Foreskin fibroblast (primary cell): ENCODE measurements at places on chromosomes 4 and X.
A peak's percentile ranks its signal among the peaks of the same experiment; 100 is the strongest.

- no peak for DNase-seq
Measured at GRCh38 chr4:6271206-6271605, 1.6 kb downstream of the WFS1 start.

DNA sequence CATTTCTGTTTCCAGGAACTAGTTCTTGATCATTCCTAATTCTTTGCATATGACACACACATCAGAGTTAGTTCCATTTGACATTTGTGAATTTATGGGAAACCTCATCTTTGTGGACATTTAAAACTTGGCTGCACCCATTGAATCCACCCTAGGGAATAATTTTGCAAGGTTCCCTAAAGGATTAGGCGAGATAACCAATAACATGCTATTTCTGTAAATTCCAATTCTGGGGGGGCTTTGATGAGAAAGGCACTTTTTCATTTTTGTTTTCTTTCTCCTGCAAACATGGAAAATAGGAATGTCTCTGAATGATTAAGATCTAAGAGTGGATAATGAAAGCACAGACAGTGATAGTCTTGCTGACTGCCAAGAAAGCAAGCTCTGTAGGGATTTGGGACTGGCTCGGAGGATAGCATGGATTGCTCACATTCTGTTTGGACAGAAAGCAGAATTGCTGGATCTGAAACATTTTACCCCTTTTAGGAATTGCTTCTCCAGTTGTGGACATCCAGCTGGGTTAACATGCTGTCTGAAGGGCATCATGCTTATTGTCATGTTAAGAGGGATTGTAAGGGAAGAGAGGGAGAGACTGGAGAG lies 145.1 kb downstream of the NHS start:
- no peak for DNase-seq

DNA sequence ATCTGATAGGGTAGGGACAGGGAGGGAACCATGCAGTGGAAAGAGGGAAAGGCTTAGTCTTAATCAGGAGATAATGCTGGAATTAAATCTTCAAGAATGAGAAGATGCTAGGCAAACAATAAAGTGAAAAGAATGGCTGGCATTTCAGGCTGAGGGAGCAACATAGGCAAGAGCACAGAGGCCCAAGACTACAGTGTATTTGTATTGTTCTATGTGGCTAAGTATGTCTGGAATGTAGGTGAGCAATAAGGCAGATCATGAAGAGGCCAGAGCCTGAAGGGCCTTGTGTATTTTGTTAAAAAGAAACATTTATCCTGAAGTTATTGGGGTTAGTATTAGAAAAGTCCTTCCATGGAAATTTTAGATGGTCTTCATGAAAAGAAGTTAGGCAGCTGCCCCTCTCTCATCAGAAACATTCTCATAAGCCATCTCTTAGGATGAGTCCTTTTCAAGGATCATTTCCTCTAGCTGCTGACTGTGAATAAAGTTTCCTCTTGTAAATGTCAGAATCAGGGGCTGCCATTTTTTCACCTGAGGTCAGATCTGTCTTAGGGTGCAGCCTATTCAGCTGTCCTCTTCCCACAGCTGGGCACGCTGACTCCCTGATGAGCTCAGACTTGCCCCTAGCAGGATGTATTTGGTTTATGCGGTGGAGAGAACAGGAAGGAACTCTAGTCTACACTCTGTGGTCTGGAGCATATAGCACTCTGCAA lies 46.3 kb downstream of the ATP10D start:
- DNase-seq: peak; percentile 70

GRCh38 chr4:140186651-140187315 lies 32.8 kb upstream of the MAML3 start:
- DNase-seq: peak; percentile 76

DNA sequence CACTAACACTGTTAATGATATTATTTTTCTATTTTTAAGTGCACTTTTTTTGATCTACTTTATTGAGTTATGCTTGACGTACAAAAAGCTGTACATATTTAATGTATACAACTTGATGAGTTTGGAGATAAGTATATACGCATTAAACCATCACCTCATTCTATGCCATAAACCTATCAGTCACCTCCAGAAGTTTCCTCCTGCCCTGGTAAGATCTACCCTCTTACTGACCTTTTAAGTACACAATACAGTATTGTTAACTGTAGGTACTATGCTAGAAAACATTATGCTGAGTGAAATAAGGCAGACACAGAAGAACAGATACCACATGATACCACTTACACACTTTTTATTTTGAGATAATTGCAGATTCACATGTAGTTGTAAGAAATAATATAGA lies 36.9 kb downstream of the INTS6L start:
- no peak for DNase-seq

DNA sequence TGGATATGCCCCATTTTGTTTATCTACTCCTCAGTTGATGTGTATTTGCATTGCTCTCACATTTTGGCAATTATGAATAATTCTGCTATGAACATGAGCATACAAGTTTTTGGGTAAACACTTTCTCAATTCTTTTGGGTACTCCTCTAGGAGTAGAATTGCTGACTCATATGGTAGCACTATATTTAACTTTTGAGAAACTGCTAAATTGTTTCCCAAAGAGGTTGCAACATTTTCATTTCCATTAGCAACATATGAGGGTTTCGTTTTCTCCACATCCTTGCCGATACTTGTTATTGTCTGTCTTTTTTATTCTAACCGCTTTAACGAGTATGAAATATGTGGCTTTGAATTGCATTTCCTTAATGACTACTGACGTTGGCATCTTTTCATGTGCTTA lies 185.4 kb downstream of the TSPAN5 start:
- no peak for DNase-seq

DNA sequence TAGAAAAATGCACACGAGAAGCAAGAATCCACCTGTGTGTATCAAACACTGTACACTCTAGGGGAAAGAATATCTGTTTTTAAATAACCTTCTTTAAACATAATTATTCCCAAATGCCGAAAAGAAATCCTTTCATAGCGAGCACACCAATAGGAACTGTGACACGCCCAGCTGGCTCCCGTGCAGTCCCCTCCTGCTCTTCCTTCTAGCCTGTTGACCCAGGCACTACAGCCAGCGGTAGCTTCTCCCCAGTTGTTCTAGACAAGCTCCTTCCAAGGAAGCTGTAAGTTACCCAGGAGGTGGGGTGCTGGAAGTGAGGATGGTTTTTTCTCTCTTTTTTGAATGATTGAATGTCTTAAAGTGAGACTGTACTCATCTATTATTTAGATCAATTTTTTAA lies 19.5 kb upstream of the NOCT start:
- DNase-seq: no peak

DNA sequence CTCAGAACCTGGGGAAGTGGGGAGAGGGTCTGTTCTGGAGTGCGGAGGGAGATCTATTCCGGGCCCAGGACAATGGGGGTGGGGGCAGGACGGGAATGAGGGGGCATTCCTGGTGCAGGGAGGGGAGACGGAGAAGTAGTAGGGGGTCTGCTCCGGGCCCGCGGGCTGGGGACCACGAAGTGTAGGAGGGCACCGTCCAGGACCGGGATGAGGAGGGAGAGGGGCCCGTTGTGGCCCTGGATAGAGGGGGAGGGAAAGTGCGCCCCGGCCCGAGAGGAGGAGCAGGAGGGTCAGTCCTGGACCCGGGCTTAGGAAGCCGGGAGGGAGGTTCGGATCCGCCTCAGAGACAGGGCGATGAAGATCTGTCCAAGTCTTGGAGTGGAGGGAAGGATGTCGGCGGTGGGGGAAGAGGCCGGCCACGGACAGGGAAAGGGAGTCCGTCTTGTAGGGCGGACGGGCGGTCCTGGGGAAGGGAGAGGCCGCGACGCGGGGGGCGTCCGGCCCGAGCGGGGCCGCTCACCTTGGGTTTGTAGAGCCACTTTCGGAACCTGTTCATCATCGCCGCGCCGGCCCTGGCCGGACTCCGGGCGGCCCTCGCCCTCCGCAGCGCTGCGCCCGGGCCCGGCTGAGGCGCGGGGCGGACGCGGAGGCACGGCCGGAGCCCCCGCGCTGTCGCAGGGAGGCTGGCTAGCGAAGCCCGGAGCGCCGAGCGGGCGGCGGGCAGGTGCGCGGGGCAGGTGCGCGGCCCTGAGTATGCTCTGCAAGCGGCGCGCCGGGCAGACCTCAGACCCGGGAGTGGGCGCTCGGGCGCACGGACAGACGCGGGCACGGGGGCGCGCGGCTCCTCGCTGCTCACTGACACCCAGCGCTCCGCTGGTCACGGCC lies at the start of gene ZFYVE28:
ZFYVE28 (minus strand) TSS at position 881 of the 885 bp plus-strand sequence; CDS start at position 559, 322 bp downstream.
- peak; percentile 63 for DNase-seq

- DNase-seq: peak; percentile 94
Measured at GRCh38 chr4:55947912-55948725, 626 bp upstream of the CEP135 start.

GRCh38 chrX:154458954-154459778 lies 1.1 kb downstream of the PLXNA3 start:
- DNase-seq: no peak

- DNase-seq: no peak
Measured at GRCh38 chr4:99852199-99852749, 35.6 kb downstream of the DAPP1 start.

DNA sequence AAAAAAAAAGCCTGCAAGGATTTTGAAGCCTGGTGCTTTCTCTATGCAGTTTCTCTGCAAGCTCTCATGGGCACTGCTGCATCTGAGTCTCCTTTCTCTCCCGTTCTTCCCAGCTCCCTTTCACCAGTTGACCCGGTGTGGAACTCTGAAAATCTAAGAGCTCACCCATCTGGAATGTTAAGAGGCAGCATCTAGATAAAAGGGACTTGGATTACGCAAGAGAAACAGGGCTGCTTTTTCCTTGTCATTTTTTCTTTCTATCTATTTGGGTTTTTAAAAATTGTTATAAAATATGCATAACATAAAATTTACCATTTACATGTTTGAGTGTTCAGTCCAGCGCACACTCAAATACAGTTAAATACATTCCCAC lies 95.2 kb upstream of the RPS6KA3 start:
- peak; percentile 40 for DNase-seq

DNA sequence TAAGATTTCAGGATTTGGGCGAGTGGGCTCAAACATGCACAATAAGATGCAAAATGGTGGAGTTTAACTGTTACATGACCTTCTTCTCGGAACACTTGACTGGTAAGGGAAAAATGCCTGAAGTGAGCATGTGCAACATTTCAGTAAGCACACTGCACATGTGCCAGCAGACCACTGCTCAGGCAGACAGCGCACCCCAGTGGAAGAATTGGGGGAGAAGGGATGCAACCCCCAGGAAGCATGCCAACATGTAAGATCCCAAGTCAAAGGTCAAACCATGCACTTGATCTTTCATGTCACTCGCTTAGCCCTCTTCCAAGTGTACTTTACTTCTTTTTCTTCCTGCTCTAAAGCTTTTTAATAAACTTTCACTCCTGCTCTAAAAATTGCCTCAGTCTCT lies 256.3 kb downstream of the CENPC start:
- DNase-seq: no peak

- peak; percentile 32 for DNase-seq
Measured at GRCh38 chr4:37970702-37971101, 10.5 kb downstream of the PTTG2 start.

GRCh38 chr4:88802138-88802537 lies 104.5 kb upstream of the NAP1L5 start:
- no peak for DNase-seq

DNA sequence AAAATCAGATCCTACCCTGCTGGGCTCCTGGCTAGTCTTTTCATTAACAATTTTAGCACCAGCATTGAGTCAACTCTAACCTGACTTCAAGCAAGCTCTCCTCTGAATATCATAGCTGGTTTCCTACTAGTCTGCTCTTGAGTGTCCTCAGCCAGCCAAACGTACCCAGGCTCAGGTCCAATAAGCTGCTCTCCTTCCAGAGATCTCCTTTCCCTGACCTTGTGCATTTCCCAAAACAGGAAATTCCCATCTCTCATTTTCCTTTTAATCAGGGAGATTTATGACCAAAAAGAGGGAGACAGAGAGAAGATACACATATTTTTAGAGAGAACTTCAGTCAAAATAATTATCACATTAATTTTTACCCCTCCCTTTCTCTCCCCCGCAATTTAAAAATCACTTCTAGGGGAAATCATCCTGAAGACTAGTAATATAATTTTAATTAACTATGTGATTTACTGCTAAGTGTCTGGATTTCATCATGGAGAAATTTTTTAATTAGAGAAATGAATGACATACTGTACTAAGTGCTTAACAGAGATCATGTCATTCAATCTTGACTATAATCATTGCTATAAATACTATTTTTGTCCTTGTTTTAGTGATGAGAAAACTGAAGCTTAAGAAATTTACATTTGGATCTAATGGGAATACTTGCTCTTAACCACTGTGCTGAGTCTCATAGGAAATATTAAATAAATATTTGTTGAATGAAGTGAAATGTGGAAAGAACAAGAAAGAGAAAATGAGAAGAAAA lies 421.7 kb upstream of the INTU start:
- DNase-seq: no peak

DNA sequence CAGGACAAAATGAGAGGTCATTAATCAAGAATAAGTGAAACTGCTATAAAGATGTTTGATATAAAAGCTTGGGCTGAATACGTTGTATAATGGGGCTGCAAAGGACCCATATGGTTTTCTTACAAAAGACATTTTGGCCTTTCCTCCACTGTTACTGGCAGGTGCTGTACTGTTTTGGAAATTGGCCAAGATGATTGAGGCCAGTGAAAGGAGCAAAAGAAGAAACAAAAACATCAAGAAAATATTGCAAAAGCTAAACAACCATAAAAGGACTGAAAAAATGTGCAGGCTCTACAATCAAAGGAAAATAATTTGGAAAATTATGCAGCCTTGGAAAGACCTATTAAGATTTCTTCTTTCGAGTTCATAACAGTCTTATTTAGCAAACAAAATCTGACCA lies 222.2 kb upstream of the PPP1R2C start:
- DNase-seq: no peak

GRCh38 chr4:146407669-146408084 lies 114.1 kb downstream of the SLC10A7 start:
- DNase-seq: peak; percentile 57
